Cardiac fibroblast (primary cell): ENCODE measurements at places on chromosomes 1 and 21.

- no peak for DNase-seq
These were observed 88.8 kb downstream of the DESI2 start for GRCh38 chr1:244741692-244742091.

DNA sequence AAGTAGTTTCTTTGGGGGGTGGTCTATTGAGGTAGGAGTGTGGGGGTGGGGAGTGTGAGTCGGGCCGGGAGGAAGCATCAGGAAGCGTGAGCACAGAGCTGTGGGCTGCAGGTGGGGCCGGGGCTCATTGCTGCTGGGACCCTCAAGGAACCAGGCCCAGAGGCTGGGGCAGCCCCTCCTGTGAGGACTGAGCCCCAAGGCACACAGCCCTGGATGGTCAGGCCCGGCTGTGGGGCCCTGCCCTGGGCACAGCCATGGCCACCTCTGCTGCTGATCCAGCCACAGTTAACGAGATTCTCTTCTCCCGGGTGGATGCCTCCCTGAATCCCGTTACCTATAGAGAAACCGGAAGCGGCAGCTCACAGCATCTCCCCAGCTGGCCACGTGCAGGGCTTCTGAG lies 22.9 kb upstream of the SUMO3 start:
- no peak for DNase-seq

GRCh38 chr1:229148743-229149142 lies 122.2 kb upstream of the RAB4A start:
- DNase-seq: no peak

- no peak for DNase-seq
These were observed 119.1 kb upstream of the GRIK3 start for GRCh38 chr1:37153116-37154100.

DNA sequence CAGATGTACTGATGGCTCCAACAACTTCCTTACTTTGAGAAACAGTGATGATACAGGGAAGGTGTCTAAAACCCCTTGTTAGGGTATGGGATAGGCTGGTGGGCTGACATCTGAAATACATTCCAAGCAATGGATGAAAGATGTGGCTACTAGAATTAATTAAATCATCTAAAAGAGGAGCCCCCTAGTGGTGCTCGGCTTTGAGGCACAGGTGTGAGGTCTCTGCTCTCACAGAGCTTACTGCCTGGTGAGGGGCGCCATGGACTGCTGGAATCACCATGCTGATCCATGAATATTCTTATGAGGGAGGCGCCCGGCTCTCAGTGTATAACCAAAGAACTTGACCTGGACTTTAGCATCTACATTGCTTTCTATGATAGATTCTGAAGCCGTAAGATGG lies 48.5 kb downstream of the GNG4 start:
- peak; percentile 31 for DNase-seq

GRCh38 chr1:65512383-65512782 lies 91.9 kb downstream of the LEPR start:
- DNase-seq: peak; percentile 31

DNA sequence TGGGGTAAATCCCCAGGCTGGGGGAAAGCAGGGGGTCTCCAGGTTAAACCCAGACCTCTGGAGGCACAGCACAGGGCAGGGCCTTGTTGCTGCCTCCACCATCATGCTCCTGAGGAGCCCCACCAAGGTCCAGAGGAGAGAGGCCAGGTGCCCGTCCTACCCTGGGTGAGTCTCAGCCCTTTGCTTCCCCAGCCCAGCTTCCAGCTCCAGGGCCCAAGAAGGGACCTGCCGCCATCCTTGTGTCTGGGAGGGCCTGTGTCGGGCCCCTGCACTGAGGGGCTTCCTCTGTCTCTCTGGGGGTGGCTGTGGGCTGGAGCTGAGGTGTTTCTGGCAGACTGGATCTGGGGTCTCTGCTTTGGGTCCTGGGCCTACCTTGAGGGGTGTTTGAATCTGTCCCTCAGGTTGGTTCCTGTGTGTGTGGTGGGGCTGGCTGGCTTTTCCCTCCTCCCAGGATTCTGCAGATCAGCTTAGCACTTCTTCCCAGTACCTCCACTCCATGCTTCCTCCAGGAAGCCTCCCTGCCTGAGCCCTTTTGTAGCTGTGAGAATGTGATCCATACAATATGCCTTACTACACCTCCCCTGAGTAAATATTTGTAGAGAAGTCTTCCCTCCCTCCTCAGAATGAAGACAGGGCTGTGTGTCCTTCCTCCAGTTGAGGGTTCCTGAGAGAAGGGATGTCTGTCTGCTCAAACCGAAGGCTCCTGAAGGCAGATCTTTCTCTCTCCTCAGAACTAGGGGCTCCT lies 6.2 kb downstream of the GPR3 start:
- DNase-seq: no peak

GRCh38 chr1:95042286-95042685 lies 30.5 kb downstream of the ALG14 start:
- DNase-seq: peak; percentile 71

DNA sequence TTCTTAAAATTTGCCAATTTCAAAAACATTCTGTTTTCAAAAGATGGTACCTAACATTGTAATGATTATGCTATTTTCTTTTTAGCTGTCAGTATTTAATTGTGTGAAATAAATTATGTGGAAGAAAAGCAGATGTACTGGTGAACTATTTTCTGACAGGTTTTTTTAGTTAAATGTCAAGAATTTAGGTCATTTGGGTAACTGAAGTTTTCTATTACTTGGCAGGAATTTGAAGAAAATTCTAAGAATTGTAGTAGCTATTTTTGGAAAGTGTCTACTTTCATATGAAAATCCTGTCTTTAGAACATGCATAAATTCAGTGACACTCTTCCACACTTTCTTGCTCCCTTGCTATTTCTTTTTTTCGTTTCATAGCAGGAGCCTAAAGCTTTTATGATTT lies 28.5 kb upstream of the PTPRC start:
- DNase-seq: no peak

GRCh38 chr1:154802982-154803920 lies 66.8 kb downstream of the KCNN3 start:
- no peak for DNase-seq

DNA sequence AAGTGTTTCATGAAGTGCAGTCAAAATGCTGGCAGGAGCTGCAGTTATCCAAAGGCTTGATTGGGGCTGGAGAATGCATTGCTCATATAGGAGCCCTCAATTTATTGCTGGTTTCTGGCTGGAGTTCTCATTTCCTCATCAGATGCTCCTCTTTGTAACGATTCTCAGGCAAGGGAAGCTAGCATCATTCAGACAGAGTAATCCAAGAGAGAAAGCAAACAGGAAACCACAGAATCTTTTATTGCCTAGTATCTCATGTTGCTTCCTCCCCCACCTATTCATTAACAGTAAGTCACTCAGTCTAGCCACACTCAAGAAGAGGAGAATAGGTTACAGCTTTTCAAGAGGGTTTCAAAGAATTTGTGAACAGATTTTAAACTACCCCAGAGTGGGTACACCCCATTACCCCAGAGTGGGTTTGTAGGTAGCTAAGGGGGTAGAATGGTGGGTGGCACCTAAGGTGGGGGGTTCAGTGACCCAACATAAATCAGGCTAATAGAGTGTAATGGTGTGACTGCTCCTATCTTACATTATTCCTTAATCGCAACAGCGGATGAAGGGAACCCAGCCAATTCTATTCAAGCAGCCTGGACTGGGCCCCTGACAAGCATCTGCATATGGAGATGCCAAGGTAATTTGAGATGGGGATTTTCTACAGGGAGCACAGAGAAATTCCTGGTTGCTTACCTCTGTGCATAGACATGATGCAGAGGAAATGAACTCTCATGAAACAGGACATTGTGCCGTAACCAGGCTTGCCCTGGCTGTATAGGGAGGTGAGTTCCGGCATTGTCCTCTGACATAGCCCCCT lies 67.1 kb downstream of the KCNJ15 start:
- peak; percentile 94 for DNase-seq
